T-helper 17 cell (primary cell): ENCODE measurements at places on chromosomes 7 and 10. TPM values are rescaled to one million over a fixed set of nuclear protein-coding genes. Genes with fewer than 3 reads are reported as not detected.

Gene HMX2
- not detected for total RNA-seq

Gene LRRTM3
- not detected for total RNA-seq

Gene MUC3A
- not detected for total RNA-seq

Gene NUTM2D
- total RNA-seq, result 2.3 TPM

Gene ZNF365
- 1.6 TPM for total RNA-seq

Gene ELN
- total RNA-seq, result not detected

Gene CCSER2
- total RNA-seq, result 137 TPM

Gene CCDC146
- 8.5 TPM for total RNA-seq

Gene PNLIP
- not detected for total RNA-seq

Gene SH2B2
- total RNA-seq, result 2.1 TPM

Gene TMEM130
- total RNA-seq, result not detected

Gene UNCX
- not detected for total RNA-seq

Gene TRPV5
- not detected for total RNA-seq

Gene ZNF107
- 13.5 TPM for total RNA-seq

Gene UCMA
- not detected for total RNA-seq

Gene ELOVL3
- not detected for total RNA-seq

Gene MYOZ1
- not detected for total RNA-seq

Gene CALN1
- total RNA-seq, result not detected

Gene PSD
- 5.1 TPM for total RNA-seq

Gene DNA2
- 3.9 TPM for total RNA-seq

Gene TFEC
- total RNA-seq, result 0.47 TPM

Gene SHOC2
- 68.0 TPM for total RNA-seq

Gene FXYD4
- total RNA-seq, result not detected

Gene GATA3
- total RNA-seq, result 149 TPM

Gene WEE2
- total RNA-seq, result not detected

Gene AKR1C8
- 0.87 TPM for total RNA-seq

Gene NKX2-3
- not detected for total RNA-seq

Gene TAS2R3
- 0.42 TPM for total RNA-seq

Gene PKD2L1
- 0.80 TPM for total RNA-seq

Gene UNC5B
- not detected for total RNA-seq

Gene RPEL1
- total RNA-seq, result not detected

Gene FLNC
- 0.05 TPM for total RNA-seq

Gene TMEM176A
- 0.20 TPM for total RNA-seq
